ENCODE measurements at places on chromosomes 12 and 14. TPM values are rescaled to one million over a fixed set of nuclear protein-coding genes. Genes with fewer than 3 reads are reported as not detected.

The C14orf39 gene
- not detected for polyA plus RNA-seq

The C12orf50 gene
- not detected for polyA plus RNA-seq

The GARIN6 gene
- polyA plus RNA-seq = not detected

The HOTAIR gene
- not detected for polyA plus RNA-seq

The HNF1A gene
- polyA plus RNA-seq = not detected

The STAC3 gene
- polyA plus RNA-seq = not detected

The THAP2 gene
- 15.1 TPM for polyA plus RNA-seq

The P2RX2 gene
- polyA plus RNA-seq = not detected

The RIMBP2 gene
- polyA plus RNA-seq = not detected

The OR11H7 gene
- not detected for polyA plus RNA-seq

The RILPL2 gene
- 4.6 TPM for polyA plus RNA-seq

The BICDL1 gene
- not detected for polyA plus RNA-seq

The PMCH gene
- not detected for polyA plus RNA-seq

The FOXN4 gene
- not detected for polyA plus RNA-seq
